Left forelimb (tissue), 1 donor: ENCODE measurements at places on chromosomes 6 and 20.

DNA sequence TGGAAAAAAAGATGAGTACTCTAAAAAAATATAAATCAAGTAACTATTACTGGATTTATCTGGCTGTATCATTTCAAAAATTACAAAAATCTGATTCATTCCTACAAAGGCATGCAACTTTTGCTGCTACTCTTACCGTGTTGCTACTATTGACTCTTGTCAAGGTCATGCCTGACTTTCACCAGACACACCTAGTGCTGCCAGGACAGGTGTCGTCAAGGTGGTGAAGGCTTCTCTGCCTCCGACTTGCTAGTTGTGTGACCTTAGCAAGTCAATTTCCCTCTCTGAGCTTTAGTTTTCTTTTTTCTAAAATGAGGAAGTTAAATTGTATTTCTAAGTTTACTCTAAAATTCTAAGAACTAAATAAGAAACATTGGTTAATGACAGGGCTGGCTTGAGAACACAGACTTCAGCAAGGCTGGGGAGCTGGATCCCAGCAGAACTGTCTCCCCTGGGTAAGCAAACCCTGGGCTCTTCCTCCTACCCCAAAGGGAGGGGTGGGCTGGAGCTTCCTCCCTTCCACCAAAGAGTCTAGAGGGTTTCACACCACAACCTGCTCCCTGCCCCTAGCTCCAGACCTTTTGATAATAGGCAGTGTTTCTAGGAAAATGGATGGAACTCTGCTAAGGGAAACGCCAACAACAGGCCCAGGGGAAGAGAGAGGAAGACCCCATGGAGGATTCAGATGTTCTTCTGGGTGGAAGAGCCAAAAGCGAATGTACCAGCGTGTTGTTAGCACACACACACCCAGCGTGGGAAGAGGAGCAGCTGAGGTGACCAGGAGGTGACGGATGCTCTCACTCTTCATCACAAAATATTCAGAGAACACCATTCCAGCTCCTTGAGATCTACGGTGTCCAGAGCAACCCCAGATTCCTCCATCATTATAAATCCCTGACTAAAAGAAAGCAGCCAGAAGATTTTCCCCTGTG, 47.9 kb upstream of the CITED2 start:
- no peak for DNase-seq

GRCh38 chr6:5672581-5673011, 334.1 kb downstream of the NRN1 start:
- DNase-seq: no peak

DNA sequence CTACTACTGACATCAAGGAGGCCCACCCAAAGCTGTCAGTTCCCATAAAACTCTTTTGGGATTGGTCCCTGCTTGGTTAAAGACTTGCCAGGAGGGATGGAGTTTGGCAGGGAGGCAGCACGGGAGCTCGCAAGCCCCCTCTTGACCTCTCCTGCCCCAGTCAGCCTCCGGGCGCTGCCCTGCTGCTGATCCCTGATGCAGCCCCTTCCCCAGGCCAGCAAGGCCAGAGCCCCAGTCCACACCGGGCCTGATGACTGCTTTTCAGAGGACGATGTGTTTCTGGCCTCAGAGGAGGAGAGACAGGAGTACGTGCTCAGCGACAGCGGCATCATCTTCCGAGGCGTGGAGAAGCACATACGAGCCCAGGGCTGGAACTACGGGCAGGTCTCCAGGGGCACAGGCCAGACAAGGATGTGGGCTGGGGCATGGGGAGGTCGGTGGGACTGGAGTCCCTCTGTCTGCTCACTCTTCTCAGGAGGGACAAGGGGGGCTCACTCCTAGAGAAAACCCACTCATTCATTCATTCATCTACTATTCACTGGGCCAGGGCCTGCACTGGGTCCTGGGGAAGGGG, 15.6 kb downstream of the TGM6 start:
- DNase-seq: no peak

DNA sequence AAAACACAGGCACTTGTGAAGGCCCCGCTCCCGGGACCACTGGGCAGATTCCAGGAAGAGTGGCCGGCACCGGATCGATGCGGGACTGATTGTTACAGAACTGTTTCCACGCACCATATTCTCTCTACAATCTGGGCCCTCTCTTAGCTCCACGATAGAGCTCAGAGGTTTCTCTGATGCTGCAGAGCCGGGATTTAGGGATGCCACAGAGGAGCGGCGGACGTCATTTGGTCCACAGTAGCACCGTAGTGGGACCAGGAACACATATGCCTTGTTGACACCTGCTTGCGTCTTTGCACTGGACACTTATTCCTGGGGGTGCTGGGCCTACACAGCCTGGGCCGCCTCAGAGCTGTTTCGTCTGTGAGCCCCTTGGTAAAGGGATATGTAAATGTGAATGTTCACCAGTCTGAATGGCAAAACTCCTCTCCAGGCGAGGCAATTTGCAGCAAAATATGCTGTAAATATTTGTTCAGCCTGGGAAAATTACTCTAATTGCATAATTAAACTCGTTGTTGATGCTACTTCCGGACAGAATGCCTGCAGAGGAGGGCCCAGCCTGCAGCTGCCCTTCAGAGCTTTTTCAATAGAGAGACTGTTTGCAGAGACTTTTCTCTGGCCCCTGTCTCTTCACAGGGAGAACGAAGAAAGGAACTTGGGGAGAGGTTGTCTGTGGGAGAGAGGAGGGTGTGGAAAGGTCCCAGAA, 9.4 kb downstream of the PCK1 start:
- DNase-seq: no peak
